Cerebellum (tissue), 4 donors: ENCODE measurements at places on chromosomes 1 and 21. TPM values are rescaled to one million over a fixed set of nuclear protein-coding genes. Genes with fewer than 3 reads are reported as not detected.

SELP gene
- 0.27 TPM for total RNA-seq

KRTAP19-1 gene
- total RNA-seq = not detected

MCOLN3 gene
- 0.64 TPM for total RNA-seq

FAM3B gene
- total RNA-seq = not detected

C1orf141 gene
- total RNA-seq = not detected

HSD3B1 gene
- total RNA-seq = not detected

EXO1 gene
- total RNA-seq = 9.0 TPM

GRCh38 chr1:43235040-43235439 is 34.7 kb upstream of the TMEM125 start:
- no peak for DNase-seq

DNA sequence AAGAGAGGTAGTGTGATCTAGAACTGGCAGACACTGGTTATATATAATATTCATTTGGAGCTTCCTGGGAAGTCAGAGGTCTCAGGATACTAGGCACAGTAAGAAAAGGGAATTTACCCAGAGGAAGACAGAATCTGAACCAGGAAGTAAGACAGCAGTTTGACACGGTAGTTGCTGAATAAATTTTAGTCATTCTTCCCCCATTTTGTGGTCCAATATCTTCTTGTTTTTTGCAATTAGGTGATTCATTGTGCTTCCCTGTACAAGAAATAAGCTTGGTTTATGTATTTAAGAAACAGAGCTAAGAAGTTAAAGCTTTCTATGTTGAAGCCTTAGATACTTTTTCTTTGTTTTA is 1.3 kb downstream of the TMEM167B start:
- no peak for DNase-seq

DNA sequence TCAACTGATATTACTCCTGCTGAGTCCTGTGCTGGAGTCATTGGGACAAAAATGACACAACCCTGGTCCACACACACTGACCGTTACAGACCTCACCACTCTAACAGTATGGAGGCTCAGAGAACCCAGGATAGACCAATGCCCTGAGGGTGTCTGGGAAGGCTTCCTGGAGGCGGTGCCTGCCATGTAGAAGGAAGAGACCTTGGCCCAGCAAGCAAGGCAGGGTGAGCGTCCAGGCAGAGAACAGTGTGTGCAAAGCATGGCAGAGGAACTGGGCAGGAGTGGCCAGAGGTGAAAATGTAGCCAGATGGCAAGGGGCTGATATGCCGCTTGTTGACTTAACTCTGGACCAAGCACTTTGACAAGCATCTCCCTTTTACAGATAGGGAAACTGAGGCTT is 85.5 kb downstream of the VWA5B1 start:
- DNase-seq = no peak

- DNase-seq = no peak
Measured at GRCh38 chr1:13513895-13514546, at the start of gene LRRC38. Gene LRRC38 (minus strand): TSS chr1:13514003. CDS start chr1:13513593, 410 bp downstream.

GRCh38 chr1:158179301-158180041 is 1.2 kb upstream of the CD1D start:
- DNase-seq = no peak

GRCh38 chr1:201461645-201462441 is 7.1 kb downstream of the PHLDA3 start:
- DNase-seq = no peak

GRCh38 chr1:211285196-211285595 is 26.0 kb downstream of the RCOR3 start:
- no peak for DNase-seq

- no peak for DNase-seq
Measured at GRCh38 chr1:16906873-16907272, 11.1 kb downstream of the RNU1-2 start.

- no peak for DNase-seq
Measured at GRCh38 chr1:8214501-8215173, 103.3 kb upstream of the SLC45A1 start.

DNA sequence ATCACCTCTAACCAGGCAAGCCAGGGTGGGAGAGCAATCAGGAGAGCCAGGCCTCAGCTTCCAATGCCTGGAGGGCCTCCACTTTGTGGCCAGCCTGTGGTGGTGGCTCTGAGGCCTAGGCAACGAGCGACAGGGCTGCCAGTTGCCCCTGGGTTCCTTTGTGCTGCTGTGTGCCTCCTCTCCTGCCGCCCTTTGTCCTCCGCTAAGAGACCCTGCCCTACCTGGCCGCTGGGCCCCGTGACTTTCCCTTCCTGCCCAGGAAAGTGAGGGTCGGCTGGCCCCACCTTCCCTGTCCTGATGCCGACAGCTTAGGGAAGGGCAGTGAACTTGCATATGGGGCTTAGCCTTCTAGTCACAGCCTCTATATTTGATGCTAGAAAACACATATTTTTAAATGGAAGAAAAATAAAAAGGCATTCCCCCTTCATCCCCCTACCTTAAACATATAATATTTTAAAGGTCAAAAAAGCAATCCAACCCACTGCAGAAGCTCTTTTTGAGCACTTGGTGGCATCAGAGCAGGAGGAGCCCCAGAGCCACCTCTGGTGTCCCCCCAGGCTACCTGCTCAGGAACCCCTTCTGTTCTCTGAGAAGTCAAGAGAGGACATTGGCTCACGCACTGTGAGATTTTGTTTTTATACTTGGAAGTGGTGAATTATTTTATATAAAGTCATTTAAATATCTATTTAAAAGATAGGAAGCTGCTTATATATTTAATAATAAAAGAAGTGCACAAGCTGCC is 19.8 kb downstream of the CSF1 start:
- DNase-seq = no peak

- no peak for DNase-seq
Measured at GRCh38 chr21:28746166-28746565, 246.5 kb downstream of the LTN1 start.

DNA sequence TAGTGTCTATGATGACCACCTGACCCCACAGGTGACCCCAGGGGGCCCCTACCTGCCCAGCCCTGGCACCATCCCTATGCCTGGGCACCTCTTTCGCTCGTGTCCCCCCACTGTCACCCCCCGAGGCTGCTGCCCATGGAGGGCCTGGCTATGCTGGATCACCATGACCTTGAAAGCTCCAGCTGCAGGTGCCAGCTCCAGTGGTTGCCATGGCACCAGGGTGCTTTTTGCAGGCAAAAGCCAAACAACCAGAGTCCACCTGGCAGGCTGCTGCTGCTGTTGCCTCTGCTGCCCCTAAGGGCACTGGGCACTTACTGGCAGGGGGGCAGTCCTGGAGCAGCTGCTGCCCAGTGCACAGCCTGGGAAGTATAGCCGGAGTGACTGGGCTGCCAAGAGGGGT is 21.7 kb downstream of the ETNK2 start:
- no peak for DNase-seq

- DNase-seq = no peak
Measured at GRCh38 chr21:29680273-29680672, 259.5 kb downstream of the GRIK1 start.

DNA sequence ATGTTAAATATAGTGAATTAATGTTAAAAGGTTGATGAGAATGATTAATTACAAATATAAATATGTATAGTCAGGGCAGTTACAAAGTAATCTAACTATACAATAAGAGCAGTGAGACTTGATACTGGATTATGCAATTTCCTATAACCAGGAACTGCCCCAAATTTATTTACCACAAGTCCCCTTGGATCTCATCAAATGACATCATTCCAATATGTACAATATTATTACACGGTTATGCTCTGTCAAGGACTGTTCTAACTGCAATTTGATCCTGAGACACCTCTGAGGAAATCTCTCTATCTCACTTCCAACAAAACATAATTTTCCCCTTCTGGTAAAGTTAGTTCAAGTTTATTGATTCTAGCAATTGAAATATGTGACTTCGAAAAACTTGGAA is 917.6 kb downstream of the NCAM2 start:
- no peak for DNase-seq

DNA sequence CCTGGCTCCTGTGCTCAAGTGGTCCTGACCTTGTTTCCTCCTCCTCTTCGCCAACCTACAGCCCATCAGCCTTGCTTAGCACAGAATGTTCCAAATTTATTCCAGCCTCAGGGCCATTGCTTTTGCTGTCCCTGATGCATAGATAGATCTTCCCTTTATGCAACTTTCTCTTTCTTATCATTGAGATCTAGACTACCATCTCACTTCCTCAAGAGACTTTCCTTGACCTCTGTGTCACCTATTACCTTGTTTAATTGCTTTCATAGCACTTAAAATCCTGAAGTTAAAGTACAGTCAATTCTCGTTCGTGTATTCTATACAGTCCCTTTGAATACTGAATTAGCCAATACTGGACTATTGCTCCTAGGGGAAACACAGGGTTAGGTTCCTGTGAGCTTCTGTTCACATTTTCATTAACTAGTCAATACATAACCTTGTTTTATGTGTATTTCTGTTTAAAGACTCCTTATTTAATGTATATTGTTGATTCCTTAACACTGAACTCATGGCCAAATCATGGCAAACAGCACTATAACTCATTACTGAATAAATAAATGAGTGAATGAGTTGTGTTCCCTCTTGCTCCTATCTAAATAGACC is 26.2 kb upstream of the MCOLN3 start:
- no peak for DNase-seq
